Muscle of leg (tissue), 16 donors: ENCODE measurements at places on chromosomes 2 and 18.

- peak; percentile 39 for DNase-seq
Observed at GRCh38 chr18:21739604-21740537, 721 bp upstream of the MIB1 start.

DNA sequence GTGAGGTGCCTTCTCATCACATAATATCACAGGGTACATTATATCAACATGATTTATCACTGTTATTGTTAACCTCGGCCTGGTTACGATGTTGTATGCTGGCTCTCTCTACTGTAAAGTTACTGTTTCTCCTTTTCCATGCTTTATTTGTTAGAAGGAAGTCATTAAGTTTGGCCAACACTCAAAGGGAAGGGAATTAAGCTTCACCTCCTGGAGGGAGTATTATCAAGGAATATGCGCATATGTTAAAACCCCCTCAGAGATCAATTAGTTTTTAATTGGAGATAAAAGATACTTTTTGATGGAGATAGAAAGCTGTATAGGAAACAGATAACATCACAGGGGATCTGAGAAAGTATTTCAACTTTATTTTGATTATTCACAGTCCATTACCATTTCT lies 221.6 kb downstream of the DLGAP1 start:
- no peak for DNase-seq

GRCh38 chr2:8893978-8894820 lies 56.8 kb upstream of the KIDINS220 start:
- DNase-seq, result no peak

DNA sequence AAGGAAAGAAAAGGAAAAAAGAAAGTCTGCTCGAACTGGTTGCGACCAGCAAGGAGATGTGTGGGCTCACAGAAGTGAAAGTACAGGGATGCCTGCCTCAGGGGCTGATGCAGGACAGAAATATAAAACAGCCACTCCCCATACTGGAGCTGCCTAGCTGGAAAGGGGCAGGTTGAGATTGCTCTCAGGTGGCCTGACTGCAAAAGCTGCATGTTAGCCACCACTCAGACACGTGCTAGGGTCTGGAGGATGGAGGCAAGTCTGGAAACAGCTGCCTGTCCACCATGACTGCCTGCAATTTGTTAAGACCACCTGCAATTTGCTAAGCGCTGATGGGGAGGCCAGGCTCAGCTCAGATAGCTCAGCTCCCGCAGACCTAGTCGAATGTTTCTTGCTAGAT lies 17.9 kb downstream of the B3GNT7 start:
- no peak for DNase-seq

GRCh38 chr2:1739322-1739957 lies 4.9 kb downstream of the PXDN start:
- no peak for DNase-seq

DNA sequence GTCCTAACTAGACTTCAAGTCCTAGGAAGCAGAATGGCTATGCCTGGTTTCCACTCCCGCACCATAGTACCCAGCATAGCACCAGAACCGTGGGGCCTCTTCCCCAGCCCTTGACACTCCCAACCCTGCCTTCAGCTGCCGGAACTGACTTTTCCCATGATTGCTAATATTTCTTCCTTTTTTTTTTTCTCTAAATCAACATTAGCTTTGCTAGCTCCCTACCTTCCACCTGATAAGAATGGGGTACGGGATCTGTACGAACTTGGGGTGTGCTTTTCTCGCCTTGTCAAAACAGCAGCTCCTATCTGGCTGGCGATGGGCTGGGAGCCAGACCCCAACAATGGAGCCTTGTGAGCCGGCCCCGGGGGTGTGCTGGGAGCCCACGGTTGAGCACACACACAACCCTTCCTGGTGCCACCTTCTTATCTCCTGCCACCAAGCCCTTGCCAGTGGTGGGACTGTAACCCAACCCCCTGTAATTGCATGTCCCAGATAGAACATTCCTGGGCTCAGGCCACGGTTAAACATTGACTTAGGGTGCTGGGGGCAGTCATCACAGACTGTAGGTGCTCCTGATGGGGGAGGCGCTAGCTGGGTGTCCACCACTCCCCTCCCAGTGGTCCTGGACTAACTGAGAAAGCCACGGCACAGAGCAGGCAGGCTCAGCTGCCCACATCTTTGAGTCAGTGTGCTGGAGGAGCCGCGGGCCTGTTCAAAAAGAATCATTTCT lies 213.0 kb upstream of the HAAO start:
- DNase-seq, result no peak

- no peak for DNase-seq
Observed at GRCh38 chr2:56014046-56014730, 90.6 kb upstream of the EFEMP1 start.

GRCh38 chr2:115584507-115584906 lies 1142.1 kb downstream of the DPP10 start:
- DNase-seq, result no peak

- no peak for DNase-seq
Observed at GRCh38 chr18:51639541-51639940, 442.1 kb upstream of the MEX3C start.

DNA sequence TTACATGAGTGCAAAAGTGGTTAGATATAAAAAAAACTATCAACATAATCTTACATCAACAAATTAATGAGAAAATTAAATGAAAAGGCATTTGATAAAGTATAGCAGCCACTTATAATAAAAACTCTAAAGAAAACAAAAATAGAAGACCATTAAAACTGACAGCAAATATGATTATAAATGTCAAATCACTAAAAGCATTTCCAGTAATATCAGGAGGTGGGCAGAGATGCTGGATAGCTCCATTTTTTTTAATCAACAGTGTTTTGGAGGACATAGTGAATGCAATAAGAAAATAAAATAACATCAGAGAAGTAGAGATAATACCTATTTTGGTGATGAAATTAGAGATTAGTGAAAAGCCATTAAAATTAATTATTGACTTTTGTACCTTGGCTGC lies 173.4 kb downstream of the LRRTM4 start:
- no peak for DNase-seq

DNA sequence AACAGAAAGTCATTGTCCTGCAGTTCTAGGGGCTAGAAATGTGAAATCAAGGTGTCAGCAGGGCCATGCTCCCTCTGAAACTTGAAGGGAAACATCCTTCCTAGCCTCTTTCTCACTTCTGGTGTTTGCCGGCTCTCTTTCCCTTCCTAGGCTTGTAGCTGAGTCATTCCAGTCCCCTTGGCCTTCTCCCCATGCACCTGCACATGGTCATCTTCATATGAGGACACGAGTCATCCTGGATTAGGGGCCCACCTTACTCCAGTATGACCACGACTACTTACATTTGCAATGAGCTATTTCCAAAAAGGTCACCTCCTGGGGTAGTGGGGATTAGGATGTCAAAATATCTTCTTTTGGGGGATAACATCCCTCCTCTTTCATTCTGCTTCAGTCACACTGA lies 168.5 kb upstream of the CXCR4 start:
- no peak for DNase-seq

DNA sequence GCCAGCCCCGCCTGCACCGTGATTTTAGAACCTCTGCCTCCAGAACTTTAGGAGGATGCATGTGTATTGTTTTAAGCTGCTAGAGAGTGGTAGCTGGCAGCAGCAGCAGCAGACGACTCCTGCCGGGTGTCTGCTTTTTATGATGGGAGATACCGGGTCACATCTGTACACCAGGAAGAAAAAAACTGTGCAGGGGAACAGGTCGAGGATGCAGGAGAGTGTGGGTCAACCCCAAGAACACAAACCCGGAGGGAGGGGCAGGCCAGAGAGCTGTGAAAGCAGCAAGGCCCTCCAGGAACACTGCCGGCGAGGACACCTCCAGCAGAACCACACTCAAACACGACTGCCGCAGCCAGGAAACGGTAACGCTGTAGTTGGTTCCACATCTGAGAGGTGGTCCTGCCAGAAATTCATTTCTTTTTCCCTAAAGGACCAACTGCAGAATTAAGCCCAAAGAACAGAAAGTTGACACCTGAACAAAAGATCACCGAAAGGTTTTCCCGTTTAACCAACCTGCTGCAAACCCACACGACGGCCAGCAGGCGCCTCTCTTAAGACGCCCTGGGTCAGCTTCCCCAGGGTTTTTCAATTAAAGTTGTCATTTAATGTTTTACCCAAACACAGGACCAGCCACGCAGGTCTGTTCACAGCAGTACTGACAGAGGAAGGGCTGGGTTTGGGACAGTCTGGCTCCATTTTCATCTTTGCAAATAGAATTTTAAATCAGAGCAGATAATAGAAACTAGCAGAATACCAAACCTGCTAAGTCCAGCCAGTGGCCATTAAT lies 60.5 kb downstream of the NDUFA10 start:
- no peak for DNase-seq

- peak; percentile 64 for DNase-seq
Observed at GRCh38 chr2:46632349-46632748, 153.0 kb downstream of the TMEM247 start.

- DNase-seq, result no peak
Observed at GRCh38 chr2:30305235-30305634, 73.9 kb downstream of the LBH start.

- no peak for DNase-seq
Observed at GRCh38 chr2:28424799-28425463, 32.3 kb downstream of the FOSL2 start.

DNA sequence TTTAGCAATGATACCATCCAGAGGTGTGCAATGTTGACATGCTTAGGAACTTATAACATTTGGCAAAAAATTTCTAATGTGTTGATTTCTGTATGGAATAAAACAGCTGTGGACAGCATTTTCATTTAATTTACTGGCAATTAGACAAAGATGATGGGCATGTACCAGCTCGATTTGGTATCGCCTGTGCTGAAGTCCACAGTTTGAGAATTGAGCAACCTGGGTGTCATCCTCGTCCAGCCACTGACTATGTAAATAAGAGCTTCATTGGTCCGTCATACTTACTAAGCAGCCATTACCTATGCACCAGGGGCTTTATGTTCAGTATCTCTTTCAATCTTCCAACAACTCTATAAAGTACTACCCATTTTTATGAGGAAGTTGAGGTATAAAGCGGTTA lies 24.6 kb upstream of the ACAA2 start:
- DNase-seq, result no peak

DNA sequence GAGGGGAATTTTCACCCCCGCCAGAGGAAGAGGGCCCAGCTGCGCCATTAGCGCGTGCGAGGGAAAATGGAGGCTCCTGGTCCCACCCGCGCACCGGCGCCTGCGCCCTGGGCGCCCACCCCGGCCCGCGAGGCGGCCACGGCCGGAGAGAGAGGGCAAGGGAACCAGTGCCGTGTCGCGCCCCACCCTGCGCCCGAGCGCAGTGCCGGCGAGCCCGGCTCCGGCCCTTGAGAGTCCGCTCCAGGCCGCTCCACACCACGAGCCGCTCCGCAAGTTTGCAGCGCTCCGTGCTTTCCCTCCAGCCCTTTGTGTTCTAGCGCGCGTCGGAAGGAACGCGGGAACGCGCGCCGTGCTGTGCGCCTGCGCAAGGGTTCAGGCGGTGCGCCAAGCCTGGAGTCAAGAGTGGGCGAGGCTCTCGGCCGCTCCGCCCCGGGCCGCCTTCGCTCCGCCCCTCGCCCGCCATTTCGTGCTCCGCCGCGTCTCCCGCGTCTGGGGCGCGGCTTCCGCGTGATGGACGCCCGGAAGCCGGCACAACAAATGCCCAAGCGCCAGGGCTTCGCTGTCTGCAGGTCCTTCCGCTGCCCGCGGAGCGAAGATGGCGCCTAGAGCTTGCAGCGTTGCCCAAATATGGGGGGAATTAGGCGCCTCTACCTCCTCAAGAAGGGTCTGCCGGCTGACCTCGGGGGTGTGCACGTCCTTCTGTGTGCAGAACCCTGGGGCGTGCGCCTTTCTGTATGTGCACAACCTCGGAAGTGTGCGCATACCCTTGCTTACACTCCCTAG lies 46.1 kb upstream of the PTMA start:
- DNase-seq, result peak; percentile 99

DNA sequence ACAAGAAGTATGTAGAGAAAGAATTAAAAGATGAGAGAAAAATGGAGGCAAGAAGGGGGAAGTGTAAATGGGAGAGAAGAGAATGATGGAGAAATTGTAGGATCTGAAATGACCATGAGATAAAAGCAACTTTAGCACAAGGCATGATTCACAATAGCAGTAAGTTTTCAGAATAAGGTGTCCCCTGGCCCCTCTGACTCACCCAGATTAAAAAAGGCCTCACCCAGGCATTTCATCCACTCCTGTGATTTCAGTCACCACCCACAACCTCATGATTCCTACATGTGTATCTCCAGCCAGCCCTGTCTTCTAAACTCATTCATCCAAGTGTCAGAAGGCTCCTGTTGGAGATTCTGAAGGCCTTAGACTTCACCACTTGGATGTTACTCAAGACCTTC lies 56.6 kb downstream of the SP100 start:
- DNase-seq, result no peak

DNA sequence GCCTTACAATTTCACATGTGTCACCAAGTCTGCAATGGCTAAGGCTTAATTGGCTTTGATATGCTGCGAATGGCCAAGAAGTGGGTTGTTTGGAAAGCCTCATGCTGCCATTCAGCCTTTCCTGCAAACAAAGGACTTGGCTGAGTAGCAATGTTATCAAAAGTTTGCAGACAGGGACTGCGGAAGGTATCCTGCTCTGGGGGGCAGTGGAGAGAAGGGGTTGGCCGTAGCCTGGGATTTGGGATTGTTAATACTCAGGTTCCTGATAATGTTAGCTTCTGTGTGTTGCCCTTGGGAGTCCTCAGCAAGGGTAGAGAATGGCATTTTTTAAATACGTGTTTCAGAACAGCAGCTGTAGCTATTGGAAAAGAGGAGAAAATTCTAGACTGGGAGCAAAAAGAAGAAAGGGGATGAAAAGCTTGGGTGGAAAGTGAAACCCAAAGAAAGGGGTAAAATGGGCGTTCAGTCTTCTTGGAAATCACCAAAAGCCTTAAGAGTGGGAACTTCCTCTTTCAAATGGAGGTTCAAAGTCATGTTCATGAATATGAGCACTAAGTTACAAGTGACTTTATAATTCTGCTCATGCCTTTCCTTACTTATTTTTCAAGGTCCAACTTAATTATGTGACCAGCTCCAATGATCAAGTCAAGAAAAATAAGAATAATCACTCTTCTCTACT lies 325.1 kb downstream of the RNF144A start:
- no peak for DNase-seq

- DNase-seq, result no peak
Observed at GRCh38 chr2:239469106-239469960, 68.5 kb upstream of the HDAC4 start.

- peak; percentile 89 for DNase-seq
Observed at GRCh38 chr2:191811807-191812602, 34.9 kb downstream of the CAVIN2 start.

GRCh38 chr2:46811379-46812310 lies 104.0 kb downstream of the MCFD2 start:
- DNase-seq, result no peak

DNA sequence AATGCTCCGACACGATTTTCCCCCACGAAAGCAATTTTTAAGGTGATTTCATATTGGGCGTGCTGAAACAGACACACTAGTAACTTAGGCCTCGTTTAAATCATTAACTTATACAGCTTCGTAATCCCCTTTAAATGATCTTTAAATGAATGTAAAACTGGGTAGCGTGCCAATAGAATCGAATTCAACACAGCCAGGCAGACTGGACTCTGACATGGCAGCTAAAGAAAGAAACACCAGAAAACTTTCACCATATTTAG lies 2.4 kb upstream of the ID2 start:
- DNase-seq, result no peak
